ENCODE measurements at places on chromosomes 6 and 20.

- no peak for DNase-seq
Measured at GRCh38 chr6:80094017-80094416, 12.5 kb upstream of the BCKDHB start.

GRCh38 chr20:41202426-41202825 is 65.1 kb downstream of the PLCG1 start:
- no peak for DNase-seq

- DNase-seq, result no peak
Measured at GRCh38 chr6:90759664-90760063, 172.8 kb upstream of the MAP3K7 start.

GRCh38 chr6:113859349-113860180 is 2.4 kb downstream of the MARCKS start:
- no peak for DNase-seq

DNA sequence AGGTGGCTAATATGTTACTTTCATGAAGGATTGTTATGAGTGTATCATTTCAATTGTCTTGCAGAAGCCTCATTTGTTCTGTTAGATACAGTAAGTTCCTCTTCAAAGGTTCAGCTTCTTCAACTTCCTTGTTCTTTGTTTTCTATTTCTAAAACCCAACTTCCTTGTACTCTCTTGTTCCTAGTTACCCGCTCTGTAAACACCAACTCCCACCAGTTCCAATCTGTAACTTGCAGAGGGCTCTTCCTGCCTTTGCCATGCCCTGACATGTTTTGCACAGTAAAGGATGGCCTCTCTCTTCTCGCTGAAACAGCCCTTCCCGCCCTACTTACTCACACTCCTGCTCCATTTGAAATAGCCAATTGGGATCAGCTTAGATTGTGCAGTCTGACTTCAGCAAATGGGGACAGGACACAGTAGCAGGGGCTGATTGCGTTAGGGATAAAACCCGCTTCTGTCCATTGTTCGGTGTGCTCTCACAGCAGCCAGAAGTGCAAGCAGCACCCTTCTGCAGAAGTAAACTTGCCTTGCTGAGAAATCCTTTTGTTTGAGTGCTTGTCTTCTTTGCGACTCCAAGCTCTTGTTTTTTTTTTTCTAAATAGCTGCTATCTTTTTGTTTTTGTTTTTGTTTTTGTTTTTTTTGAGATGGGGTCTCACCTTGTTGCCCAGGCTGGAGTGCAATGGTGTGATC is 45.9 kb upstream of the POU5F1 start:
- DNase-seq, result no peak

- no peak for DNase-seq
Measured at GRCh38 chr6:42243046-42243445, 25.4 kb upstream of the MRPS10 start.

DNA sequence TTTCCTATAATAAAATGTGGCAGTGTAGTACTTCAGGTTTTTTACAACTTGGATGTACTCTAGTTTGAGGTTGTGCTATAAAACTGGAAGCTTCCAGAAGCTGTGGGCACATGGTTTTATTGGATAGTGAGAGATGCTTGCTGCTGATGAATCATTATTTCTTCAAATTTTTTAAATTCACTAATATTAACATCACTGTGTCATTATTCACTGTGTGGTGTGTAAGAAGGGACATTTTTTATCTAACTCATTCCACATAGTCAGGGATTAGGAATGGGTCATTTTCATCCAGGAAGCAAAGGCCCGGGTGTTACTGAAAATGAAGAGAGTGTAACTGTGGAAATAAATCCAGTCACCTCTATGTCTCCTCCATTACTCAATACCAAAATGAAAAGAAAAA is 421.0 kb downstream of the TENT5A start:
- DNase-seq, result no peak

DNA sequence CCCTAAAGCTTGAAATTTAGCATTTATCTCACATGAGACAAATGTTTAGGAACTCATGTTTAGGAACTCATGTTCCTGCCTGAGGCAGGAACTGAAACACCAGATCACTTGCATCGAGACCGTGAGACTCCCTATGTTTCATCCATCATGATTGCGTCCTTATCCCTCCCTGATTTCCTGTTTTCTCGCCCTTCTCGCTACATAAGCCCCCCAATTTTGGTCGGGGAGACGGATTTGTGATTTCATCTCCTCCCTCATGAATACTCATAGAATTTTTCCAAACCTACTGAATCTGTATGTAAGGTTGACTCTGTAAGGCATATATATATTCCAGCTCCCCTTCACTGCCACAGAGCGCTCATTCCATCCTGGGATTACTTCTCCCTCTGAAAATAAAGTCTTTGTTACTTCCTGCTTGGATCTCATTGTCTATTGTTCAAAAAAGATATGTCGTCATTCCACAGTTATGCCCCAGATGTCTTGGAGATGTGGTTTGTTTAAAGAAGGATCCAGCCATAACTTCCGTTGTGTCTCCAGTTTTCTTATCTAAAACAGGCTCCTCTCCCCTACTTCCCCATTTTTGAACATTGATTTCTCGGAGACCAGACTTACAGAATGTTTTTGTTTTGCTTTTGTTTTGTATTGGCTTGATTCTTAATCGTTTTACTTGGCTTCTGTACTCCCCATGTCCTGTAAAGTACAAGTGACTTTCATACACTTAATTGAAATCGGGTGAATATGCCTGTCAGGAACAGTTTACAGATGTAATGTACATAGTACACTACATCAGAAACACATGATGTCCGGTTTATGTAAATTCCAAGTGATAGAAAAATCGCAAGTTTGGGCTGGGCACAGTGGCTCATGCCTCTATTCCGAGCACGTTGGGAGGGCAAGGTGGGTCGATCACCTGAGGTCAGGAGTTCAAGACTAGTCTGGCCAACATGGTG is 118.7 kb downstream of the HFE start:
- no peak for DNase-seq

DNA sequence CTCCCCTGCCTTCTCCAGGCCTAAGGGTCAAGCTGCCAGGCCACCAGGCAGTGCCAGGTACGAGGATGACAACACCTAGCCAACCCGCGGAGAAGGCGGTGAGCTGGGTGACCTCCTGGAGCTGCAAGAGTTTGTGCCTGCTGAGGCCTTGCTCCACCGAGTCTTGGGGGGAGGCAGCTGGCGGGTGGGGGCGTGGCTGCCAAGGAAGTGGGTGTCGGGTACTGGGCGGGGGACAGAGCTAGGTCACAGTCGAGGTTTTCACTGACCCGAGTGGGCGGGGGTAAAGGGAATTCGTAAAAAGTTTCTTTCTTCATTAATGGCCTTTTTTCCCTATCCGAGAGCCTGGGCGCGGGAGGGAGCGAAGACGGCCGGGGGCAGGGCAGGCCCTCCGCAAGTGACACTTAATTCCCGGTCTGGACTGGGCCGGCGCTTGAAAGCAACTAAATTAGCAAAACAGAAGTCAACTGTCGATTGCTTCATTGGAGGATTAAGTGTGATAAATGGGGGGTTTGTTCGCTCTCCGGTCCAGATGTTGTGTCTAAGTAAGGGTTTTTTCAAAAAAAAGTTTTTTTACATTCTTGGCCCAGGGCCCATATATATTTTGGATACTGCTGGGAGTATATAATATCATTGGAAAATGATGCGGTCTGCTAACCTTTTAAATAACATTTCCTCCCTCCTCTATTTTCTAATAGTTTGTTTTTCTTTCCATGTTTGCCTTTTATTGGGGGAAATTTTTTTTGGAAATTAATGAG is 43.1 kb upstream of the FOXP4 start:
- DNase-seq, result no peak

- no peak for DNase-seq
Measured at GRCh38 chr6:10235344-10235743, 179.5 kb downstream of the TFAP2A start.

- DNase-seq, result no peak
Measured at GRCh38 chr20:53291548-53291947, 302.1 kb downstream of the ZNF217 start.

DNA sequence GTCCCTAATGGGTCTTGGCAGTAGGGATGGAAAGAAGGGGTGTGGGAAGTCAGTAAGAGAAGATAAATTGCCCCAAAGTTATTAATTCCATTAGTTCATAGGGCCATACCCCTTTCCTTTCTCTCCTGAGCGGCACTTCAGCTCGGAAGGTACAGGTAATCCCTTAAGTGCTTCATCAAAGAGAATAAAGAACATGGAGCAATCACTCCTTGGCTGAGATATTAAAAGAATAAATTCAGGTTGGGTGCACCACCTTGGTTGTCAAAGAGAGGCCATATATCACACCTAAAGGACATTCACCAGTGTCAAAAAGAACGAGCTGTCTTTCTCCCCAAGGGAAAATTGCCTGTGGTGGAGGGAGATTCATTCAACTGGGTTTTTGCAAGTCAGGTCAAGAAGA is 87.5 kb downstream of the EDN3 start:
- DNase-seq, result no peak

GRCh38 chr20:32034581-32035425 is 17.2 kb upstream of the HCK start:
- no peak for DNase-seq

DNA sequence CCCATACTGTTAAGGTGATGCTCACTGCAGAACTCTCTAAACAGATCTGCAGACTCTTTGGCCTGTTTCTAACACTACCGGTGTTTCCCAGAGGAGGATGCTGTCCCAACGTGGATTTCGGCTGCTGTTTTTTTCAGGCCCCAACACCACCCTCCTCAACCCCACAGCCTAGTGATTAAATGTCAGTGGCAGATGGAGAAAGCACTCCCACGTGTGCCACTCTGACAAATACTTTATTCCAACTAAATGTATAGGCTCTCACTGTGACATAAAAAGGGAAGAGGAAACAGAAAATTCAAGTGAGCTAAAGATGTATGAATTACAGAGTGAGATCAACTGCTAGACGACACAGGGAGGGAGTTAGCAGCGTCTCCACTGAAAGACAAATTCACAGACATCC is 3.6 kb downstream of the TBC1D20 start:
- no peak for DNase-seq

DNA sequence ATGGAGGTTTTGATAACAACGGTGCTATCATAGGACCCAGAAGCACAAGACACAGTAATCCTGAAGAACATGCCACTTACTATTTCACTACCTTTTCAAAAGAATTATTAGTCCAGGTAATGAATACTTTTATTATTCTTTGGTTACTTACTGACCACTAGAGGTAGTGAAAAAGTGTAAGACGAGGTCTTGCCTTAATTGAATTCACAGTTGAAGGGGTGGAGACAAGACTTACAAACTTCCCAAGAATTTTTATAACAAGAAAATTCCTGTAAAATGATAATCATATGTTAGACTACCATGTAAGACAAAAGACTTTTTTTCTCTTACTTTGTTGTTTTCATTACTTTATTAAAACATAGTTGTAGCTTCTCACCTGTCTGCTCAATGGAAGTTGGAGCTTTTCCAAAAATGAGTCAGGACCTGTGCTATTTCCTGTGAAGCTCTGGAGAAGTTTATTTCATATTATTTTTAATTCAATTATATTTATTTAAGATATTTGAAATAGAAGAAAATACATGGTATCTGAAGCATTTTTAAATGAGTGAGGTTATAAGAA is 52.4 kb downstream of the DOP1A start:
- DNase-seq, result no peak

DNA sequence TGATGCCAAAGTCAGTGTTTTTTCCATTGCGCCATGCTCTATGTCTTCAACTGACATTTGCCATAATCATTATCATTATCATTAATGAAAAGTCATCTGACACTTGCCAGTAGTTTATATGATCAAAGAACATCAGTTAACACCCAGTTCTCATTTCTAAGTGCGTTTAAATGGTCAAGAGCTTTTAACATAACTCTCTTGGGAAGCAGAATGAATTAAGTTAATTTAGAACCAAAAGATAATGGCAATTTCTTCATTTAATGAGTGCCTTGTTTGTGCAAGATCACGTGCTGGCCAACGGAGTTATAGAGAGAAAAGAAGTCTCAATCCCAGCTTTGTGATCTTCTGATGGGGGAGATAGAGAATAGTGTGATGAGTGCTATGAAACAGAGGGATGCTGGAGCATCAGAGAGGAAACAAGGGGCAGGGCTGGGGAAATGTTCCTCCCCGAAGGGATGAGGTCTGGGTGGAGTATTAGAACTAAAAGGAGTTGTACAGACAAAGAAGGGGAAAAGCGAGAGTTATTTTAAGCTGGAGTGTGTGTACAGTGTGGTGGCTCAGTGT is 20.3 kb downstream of the ANKS1A start:
- DNase-seq, result no peak

GRCh38 chr6:170151804-170152123 is 139.1 kb downstream of the DLL1 start:
- no peak for DNase-seq

DNA sequence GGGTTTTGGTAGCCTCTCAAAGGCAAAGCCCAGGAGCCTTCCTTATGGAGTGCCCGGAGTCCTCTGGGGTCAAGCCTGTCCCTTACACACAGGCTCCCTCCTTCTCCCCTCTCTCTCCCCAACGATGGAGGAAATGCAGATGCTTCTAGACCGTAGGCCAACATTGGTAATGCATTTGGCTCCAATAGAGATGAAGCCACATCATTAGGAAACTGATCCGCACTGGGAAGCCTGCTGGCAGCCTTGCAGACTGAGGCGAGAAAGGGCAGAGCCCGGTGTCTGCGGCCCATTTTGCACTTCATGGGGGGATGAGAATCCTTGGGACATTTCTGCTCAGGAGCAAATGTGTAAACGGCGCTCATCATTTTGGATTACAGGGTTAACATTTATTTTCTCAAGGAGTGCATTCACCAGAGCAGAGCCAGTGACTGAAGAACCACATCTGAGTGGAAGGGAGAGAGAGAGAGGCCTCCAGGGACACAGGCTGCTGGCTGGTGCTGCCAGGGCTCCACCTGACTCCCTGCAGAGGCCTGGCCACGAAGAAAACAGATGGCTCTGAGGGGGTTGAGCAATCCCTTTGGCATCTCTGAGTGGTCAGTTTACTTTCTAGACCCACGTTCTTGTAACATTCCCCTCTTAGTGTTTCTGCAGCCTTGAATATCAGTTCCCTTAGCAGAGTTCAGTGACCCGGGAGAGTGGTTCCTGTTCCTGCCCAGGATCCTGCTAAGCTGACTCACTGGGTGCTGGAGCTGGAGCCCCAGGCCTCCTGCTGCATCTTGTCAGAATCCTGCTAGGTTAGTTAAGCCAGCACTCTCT is 4.4 kb upstream of the CST3 start:
- no peak for DNase-seq

DNA sequence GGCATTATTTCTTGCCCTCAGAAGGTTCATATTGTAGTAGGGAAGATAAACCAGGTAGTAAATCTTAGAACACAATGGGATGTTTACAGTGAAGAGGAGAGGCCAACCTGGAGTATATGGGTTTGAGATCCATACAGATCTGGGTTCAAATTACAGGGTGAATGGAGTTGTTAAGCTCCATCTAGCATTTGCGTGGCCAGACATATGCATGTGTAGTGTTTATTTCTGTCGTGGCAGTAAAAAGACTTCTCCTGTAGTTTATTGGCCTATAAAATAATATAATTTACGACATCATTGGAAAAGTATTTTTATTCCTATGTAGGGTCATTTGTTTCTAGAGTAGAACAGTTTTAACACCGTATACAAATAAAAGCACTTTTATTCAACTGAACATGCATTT is 25.2 kb upstream of the TULP4 start:
- DNase-seq, result no peak

GRCh38 chr6:132813173-132813856 is 1.1 kb upstream of the RPS12 start:
- no peak for DNase-seq

All from stimulated activated CD4-positive, alpha-beta T cell treated with anti-CD3 and anti-CD28 coated beads, Interleukin-15, amount 100 ng/mL, for 1 hour (primary cell).